ENCODE measurements at places on chromosomes 12 and 14.
A peak's percentile ranks its signal among the peaks of the same experiment; 100 is the strongest.

DNA sequence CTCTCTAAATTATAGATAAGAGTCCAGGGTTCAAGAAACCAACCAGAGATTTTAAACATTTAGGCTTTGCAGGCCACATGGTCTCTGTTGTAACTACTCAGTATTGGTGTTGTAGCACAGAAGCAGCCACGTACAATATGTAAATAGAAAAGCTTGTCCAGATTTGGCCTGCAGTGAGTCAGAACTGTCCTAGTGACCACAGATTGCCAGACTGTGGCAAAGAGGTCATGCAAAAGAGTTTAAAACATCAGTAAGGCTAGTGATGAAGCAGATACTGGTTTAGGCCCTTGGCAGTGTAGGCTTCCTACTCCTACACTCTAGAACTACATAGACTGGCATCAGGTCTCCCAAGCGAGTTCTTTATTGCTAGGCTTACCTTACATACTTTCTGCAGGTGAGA is 117.6 kb upstream of the GARIN6 start:
- no peak for DNase-seq

DNA sequence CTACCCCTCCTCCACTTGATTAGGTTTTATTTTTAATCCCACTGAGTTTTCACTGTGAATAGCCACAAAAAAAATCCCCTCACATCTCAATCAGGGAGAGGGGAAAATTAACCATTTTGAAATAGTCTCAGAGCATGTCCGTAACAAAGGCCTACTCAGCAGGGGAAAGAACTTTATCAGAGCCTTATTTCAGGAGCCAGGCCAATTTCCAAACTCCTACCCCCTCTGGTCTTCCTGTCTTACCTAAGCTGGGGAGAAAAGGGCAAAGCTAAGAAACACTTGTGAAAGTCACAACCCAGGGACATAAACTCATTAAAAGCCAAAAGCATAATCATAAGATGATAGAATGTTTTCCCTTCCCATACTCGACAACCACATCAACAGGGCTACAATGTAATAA is 260.3 kb upstream of the DIO3 start:
- DNase-seq: no peak

DNA sequence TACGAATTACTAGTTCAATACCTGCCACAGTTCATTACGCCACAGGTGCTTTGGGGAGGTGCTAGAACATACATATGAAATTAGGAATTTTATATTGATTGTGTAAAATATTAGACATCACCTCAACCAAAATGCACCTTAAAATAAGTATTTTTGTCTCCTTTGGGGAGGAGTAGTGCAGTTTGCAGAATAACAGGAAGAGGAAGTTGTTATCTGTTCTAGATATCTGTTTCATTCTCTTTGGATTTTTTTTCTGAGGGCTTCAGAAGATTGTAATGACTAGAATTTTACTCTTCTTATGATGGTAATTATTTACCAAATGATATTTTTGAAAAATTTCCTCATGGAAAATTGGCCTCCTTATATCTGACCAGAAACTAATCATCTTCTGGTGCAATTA is 9.9 kb upstream of the GYS2 start:
- DNase-seq: no peak

DNA sequence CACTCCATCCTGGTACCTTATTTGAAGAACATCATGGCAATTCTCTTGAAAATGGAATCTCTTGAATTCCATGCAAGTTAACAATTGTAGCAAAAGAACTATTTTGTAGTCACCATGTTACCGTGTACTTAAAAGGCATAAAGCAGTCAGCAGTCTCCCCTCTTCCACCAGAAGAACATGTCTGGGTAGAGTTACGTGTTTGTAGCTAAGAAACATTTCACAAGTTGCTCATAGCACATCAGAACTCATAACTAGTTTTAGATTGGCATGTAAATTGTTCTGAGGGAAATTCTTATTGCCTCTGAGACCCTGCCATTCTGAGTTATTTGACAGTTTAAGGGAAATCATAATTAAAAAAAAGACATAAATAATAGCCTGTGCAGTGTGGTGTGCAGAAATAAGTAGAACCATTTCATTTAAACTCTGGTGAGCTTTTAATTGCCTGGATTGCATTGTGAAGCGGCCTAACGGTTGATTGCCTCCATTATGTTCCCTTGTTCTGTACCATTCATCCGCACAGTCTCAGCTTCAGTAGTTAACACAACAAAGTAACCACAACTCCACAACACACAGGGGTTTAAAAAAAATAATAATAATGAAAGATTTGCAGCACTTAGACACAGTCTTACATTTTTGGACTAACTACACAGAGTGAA is 2.6 kb downstream of the LMO3 start:
- no peak for DNase-seq

DNA sequence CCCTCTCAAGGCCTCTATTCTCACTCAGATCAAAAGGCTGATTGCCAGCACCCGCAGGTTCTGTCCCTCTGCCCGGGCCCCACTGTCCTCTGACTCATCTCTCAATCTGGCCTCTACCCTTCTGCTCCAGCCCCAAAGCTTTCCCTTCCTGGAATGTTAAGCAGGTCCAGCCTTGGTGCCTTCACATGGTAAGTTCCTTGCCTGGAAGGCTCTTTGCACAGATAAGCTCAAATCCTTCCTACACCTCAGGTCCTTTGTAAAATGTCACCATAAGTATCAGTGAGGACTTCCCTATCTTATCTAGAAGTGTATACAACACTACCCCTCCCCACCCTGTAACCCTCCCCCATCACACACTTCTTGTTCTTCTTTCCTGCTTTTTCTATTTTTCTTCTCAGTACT is 22.2 kb downstream of the LPCAT3 start:
- DNase-seq: no peak

- peak; percentile 32 for DNase-seq
Observed at GRCh38 chr12:131950182-131950913, 606 bp downstream of the EP400 start.

GRCh38 chr14:23327947-23328744 is 6.9 kb downstream of the PABPN1 start:
- DNase-seq: peak; percentile 35

DNA sequence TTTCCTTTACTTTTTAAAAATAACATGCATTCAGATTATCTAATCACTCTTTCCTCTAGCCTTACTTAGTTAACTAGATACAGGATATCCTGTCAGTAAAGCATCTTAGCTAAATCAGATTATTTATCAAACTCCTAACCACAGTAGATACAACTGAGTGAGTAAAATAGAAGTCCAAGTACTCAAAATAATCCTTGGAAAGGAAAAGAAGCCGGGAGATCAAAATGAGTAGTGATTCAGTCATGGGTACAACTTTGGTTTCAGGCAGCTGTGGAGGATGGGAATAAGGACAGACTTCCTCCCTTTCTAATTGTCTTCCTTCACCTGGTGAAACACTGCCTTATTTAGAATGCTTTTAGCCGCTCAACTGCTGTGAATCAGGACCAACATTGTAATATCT is 29.4 kb downstream of the GNG2 start:
- no peak for DNase-seq

DNA sequence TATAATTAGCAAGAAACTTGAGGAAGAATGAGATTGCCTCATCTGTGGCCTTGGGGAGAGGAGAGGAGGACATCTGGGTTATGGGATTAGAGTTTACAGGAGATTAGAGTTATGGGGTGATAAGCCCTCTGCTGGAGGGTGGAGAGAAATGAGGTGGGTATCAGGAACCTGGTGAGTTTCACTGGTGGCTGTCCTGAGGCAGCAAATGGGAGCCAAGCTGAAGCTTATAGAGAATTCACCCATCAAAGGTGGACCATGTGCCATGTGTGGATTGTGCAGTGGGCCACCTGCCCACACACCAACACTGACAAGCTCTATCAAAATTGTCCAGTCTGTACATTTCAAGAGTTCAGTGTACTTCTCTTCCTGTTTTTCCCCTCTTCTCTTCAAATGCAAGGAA is 135.3 kb downstream of the AEBP2 start:
- DNase-seq: no peak

All from stimulated activated CD4-positive, alpha-beta T cell treated with anti-CD3 and anti-CD28 coated beads, Interleukin-12 subunit alpha, Interleukin-12 subunit beta, amount 100 ng/mL, for 4 hours (primary cell).